K562 (cell line): ENCODE measurements at places on chromosomes 5 and 9.

DNA sequence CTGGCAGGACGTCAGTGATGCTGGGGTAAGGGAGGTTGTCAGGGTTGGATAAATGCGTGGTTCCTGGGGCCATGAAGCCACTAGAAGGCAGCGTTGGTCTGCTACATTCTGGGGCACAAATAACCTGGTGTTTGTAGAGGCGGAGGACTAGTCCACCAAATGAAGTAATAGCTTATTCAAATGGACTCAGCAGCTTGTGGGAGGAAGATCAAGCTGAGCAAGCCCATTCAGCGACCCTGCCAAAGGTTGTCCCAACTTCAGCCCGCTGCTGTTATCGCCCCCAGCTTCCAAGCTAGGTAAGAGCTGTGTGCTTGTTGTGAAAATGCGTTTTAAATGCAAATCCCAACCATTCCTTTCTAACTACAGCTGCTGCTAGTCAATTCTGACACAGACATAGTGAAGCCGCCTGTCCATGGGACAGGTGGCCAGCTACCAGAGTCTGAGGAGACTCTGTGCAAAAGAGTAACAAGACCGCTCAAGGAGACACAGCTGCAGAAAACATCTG is 7.6 kb upstream of the FAM240B start:
- DNase-seq = peak; percentile 5

- peak; percentile 50 for DNase-seq
Observed at GRCh38 chr5:446883-447263, 3.9 kb downstream of the EXOC3 start.

DNA sequence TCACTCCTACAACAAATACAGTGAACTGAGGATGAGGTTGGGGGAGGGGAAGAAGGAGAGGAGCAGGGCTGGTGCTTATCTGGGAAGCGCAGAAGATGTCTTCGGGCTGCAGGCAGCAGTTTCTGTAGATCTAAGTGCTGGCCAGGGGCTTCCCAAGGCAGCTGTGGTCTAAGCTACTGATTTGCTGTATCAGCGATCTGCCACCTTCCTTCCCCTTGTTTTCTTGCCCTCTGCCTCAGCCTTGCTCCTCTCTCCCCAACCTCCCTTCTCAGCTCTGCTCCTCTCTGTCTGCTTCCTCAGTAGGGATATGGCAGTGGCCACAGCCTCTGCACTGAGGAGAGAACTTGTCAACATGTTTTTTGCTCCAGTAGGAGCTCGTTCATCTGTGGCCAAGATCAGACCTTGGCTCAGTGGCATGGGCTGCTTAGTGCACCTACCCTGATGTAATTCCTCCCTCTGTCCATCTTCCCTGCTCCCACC is 42.8 kb upstream of the IL6ST start:
- DNase-seq = peak; percentile 92

- no peak for DNase-seq
Observed at GRCh38 chr9:114759512-114760341, 46.1 kb downstream of the TNFSF15 start.

DNA sequence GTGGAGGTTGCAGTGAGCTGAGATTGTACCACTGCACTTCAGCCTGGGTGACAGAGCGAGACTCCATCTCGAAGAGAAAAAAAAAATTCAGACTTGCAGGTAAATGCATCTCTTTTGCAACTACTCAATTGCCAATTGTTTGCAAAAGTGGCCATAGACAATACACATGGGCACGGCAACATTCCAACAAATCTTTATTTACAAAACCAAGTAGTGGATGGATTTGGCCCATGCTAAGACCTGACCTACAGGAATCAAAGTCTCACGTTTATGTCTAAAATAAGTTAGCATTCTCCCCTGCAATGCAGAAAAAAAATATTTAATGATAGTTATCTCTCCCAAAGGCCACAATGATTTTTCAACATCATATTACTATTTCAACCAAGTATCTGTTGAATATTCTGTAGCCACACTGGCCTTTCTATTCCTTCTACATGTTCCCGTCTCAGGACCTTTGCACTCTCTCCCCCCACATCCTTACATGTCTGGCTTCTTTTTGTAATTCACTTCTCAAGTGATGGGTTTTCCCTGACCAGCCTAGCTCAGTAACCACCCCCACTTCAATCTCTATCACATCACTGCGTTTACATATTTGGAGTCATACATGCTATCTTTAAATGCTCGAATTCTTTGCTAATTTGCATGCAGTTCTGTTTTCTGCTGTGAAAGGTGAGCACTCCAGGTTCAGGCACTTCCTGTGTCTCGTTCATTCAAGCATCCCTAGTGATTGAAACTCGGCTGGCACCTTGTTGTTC is 54.2 kb downstream of the FNBP1 start:
- no peak for DNase-seq

DNA sequence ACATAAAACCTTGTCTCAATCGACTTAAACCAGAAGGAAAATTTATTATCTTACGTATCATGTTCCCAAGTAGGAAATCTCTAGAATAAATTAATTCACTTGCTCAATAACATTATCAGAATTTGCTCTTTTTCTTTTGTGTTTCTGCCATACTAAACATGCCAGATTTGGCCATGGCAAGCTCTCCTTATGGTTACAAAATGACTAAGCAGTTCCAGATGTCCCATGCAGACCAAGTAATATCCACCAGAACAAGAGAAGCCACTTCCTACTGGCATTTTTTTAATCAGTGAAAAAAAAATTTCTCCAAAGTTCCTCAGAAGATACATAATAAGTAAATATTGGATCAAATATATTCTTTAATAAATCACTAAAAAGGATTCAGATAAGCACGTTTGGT is 25.2 kb upstream of the ADAMTS6 start:
- DNase-seq = no peak

- peak; percentile 38 for DNase-seq
Observed at GRCh38 chr5:68325065-68325580, 109.6 kb downstream of the PIK3R1 start.

DNA sequence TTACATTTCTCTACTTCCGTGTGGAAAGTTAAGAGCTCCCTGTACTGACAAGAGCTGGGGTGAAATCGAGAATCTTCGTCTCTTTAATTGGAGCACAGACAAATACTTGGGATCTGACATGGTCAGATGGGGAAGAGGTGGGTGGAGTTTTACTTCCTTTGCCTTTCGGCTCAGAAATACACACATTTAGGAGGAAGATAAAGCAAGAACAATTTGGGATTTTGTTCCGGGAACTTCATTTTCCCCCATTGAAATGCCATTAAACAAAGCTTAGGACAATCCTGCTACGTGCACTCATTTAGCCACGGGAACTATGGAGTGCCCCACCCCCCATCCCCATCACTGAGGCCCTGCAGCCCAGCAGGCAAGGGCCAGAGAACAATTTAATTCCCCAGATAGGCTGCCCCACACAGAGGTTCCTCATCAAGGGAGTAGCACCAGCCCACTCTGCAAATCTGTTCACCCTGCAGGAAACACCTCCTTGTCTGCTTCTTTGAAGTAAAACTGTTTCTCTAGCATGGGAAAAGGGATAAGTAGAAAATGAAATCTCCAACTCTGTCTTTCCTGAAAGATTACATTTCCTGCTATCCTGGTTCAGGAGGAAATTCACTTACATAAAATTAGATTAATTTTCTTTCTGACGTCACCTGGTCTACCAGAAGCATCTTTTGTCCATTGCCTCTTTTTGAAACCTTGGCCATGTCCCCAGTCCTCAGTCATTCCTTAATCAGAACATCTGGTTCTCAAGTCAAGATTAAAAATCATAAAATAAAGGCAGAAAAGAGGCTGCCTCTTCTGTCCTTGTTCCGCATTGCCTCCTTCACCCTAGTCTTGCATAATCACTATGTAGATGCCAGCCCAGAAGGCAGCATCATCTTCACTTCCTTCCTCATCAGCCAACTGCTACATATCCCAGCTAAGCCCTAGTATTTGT is 206.4 kb downstream of the ENC1 start:
- no peak for DNase-seq

- DNase-seq = no peak
Observed at GRCh38 chr9:8694983-8695588, 895.5 kb upstream of the DMAC1 start.

DNA sequence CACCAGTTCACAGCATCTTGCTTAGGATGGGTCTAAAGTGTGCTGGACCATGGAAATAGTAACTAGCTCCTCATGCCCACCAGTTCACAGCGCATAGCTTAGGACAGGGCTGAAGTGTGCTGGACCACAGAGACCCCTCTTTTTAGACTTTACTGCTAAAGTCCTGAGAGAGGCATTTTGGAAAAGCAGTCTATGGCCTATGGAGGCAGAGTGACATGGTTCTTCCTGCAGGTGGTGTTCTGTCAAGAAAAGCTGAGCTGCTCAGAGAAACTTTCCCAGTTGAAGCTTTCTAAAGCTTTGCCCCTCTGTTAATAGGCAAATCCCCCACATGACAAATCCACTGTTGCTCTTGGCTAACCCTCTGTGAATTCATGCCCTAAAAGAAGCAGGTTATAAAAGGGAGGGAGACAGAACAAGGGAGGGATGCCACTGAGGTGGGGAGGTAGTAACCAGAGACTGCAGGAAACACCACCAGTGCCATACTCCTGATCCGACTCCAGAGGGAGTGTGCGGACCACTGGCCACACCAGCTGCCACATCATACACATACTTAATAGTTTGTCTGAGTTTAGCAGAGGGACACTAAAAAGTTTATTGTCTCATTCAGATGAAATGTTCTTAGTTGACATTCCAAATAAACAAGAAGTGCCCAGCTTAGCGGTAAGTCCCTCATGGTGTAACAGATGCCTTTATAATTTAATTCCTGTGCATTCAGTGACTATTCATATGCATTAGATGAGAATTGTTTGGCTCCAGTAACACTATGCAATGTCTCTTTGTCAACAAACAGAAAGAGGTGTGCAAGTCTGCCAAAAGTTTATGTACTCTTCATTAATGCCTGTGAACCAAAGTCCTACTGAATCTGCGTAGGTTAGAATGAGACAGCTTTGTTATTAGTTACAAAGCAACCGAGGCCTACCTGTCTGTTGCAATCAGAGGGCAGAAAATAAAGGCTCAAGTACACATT is 236.2 kb upstream of the NFIL3 start:
- peak; percentile 42 for DNase-seq

DNA sequence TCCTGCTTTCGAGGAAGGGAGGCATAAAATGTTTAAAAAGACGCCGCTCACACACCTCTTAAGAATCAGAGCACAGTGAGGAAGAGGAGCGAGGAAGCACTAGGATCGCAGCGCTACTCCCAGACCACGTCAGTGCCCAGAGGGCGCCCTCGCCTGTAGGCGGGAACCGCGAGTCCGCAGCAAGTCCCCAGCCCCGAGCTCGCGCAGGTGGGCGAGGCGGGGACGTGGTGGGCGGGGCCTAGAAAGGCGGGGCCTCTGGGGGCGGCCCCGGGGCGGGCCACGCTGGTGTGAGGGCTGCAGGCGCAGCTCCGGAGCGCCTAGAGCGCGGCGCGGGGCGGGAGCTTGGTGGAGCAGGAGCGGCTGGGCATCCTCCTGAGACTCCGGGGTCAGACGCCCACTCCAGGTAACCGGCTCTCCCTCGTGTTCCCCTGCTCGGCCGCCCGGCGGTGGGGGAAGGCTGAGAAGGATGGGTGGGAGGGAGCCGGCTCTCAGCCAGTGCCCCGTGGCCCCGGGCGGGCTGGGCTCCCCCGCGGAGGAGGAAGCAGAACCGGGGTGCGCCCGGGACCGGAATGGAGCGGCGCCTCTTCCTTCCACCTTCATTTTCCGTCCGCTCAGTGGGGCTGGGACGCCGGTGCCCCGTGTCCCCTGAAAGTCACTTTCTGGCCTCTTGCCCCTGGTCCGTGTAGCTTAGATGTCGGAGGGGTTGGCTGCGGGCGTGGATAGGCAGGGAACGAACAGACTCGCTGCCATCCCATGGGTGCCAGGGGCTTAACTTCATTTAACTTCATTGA is at the start of gene GCNT1:
Gene GCNT1 (plus strand): TSS at position 280 of the 791 bp plus-strand sequence. CDS start 43,200 bp downstream, outside the sequence.
- peak; percentile 83 for DNase-seq

DNA sequence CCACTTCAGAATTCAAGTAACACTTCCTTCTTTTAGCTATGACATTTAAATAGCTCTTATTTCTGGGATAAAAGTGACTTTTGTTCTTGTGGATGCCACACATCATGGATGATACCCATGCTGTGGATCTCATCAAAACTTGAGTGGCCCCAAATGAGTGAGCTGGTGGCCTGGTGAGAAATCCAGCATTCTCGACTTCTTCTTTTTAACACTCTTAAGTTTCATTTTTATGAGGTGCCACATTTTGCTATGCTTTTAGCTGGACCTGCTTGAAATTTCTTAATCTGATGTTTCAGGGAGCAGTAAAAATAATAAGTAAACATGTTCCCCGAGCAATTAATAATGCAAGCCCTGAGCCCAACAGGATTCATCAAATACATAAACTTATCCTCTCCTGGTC is 384.8 kb upstream of the MEF2C start:
- no peak for DNase-seq

DNA sequence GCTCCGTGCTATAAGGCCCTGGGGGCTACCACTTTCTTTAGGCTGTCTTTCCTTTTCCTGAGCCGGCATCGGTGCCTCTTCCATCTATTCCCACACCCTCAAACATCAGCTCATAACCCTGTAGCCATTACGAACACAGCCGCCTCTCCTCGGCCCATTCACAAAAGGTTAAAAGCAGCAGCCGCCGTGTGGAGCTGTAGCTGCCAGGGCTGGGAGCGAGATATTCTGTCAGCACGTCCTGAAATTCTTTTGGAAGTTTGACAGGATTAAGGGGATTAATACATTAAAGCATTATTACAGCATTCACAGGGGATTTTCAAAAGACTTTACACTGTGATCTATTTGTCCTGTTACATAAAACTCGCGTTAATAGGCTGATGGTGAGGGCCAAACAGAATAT is 428.2 kb downstream of the CDK5RAP2 start:
- DNase-seq = no peak

- no peak for DNase-seq
Observed at GRCh38 chr9:99401680-99402504, 179.8 kb downstream of the SEC61B start.

DNA sequence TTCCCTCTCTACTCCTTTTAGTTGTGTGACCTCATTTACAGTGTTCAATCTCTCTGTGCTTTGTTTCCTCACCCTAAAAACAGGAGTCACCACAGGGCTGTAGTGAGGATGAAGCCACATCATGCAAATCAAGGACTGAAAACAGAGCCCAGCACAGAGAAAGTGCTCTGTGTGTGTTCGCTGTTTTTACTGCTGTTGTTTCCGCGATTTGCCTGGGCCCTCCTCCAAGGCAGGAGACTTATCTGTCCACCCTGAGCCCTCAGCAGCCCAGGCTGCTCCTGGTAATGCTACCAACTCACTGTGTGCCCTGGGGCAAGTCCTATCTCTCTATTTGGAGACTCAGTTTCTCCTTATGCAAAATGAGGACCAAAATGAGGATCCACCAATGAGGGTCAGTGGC is 87.2 kb upstream of the NEURL1B start:
- no peak for DNase-seq

GRCh38 chr5:58671155-58671554 is 88.3 kb downstream of the RAB3C start:
- DNase-seq = no peak

DNA sequence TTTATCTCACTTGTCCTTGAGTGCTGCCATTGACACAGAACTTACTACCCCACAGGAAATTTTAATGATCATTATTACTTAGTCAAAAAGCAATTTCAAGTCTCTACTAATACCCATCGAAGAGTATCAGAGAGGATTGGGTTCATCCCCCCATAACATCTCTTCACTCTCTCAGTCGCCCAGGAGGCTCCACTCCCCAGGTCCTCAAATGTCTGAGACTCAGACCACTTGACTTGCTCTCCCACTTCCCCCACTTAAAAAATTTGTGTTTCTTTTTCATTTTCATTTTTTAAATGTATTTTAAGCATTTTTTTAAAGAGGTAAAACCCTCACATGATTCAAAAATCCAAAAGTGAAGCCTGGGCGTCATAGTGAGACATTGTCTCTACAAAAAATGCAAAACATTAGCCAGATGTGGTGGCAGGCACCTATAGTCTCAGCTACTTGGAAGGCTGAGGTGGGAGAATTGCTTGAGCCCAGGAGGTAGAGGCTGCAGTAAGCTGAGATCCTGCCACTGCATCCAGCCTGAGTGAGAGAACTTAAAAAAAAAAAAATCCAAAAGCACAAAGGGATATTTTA is 56.8 kb upstream of the TRAF1 start:
- no peak for DNase-seq
